Nucleus accumbens (tissue), 56 donors: ENCODE measurements at places on chromosomes 13 and 19.

DNA sequence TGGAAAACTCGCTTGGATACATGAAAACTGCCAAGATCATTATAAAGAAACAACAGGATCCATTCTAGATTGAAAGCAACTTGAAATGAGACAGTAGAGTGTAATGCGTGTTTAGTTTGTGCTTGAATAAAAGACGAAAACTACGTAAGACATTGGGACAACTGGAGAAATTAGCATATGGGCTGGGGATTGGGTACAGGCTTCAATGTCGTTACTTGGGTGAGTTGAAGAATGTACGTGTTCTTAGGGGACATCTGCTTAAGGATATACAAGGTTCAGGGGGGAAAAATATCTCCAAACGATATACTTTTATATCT, 471 bp upstream of the ERVK3-1 start:
- no peak for DNase-seq

GRCh38 chr13:46134961-46135522, 30.2 kb upstream of the CPB2 start:
- no peak for DNase-seq

- DNase-seq, result peak; percentile 16
These were observed 7.3 kb downstream of the MRPL4 start for GRCh38 chr19:10259162-10259905.

- DNase-seq, result no peak
These were observed 95.7 kb upstream of the AKAP11 start for GRCh38 chr13:42176294-42176693.

GRCh38 chr19:15506074-15506571, 2.2 kb upstream of the CYP4F22 start:
- DNase-seq, result no peak

DNA sequence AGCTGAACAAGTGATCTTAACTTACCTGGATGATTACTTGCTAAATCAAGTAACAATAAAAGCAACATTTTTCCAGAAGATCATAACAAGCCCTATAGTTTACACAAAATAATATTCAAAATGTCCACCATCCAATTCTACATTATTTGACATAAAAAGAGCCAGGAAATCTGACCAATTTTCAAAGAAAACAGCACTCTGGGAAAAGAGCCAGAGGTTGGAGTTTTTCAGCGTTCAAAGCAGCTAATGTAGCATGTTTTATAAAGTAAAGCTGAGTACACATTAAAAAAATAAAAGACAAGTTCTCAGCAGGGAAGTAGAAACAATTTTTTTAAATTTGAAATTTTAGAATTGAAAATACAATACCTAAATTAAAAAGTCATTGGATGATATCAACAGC, 62.6 kb downstream of the UFM1 start:
- DNase-seq, result no peak

- DNase-seq, result peak; percentile 11
These were observed 121.6 kb upstream of the FRY start for GRCh38 chr13:31909864-31910551.

GRCh38 chr19:35236638-35237400, 8.3 kb upstream of the FAM187B start:
- no peak for DNase-seq

- DNase-seq, result no peak
These were observed 14.8 kb downstream of the RB1 start for GRCh38 chr13:48318377-48318811.

- DNase-seq, result no peak
These were observed 290.9 kb downstream of the KCNRG start for GRCh38 chr13:50306156-50306555.

DNA sequence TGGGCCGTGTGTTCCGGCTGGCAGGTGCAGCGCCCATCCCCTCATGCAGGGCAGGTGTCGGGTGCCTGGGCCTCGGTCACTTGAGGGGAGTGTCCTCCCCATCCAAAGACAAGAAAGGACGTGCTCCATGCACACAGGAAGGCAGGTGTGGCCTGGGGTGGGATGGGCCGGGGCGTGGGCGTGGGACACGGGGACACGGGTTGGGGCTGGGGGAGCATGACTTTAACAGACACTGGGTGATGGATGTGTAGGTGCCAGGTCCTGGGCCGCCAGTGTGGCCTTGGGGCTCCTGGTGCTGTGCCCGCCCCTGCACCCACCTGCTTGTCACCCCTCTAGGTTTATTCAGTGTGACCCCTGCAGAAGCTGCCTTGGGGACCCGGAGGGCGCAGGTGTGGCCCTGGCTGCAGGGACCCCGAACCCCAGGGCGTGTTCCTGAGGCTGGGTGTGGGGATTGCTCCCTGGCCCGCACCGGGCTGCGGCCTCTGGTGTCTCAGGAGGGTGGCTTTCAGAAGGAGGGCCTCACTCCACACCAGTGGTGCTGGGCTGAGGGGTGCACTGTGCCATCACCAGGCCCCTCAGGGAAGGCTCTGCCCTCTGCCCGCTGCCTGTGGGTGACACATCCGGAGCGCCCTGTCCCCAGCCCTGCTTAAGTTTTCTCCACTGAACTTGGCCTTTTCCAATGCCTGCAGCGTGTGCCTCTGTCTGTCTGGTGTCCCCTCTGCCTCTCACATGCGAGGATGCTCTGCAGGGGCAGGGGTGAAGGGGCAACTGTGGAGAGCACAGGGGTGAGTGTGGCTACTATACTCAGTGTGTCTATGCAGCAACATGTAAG, 5.2 kb downstream of the TMEM255B start:
- no peak for DNase-seq

DNA sequence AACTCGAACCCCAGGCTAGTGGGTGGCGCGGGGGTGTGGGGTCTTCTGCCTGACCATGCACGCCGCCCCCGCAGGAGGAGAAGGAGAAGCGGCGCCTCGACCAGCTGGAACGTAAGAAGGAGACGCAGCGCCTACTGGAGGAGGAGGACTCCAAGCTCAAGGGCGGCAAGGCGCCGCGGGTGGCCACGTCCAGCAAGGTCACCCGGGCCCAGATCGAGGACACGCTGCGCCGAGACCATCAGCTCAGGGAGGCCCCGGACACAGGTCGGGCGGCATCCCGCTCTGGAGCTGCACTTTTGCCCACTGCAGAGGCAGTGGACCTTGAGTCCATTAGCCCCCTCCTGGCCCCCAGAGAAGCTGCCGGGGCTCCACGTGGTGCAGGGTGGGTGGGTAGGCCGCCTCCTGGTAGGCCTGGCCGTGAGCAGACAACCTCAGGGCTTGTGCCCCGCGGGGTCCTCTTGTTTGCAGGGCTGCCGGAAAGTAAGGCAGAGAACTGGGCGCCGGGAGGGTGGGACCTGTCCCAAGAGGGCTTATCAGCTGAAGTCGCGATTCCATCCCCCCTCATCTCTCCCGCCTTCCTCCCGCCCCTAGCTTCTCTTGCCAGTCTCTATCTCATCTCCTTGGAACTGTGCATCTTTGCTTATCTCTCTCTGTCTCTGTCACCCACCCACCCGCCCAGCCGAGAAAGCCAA, 9.9 kb downstream of the CCDC124 start:
- no peak for DNase-seq

GRCh38 chr13:104586051-104586746, 1520.0 kb upstream of the SLC10A2 start:
- DNase-seq, result no peak

- no peak for DNase-seq
These were observed 80.1 kb downstream of the CYSLTR2 start for GRCh38 chr13:48733739-48734335.

- no peak for DNase-seq
These were observed 22.5 kb downstream of the GATAD2A start for GRCh38 chr19:19427944-19428343.

- DNase-seq, result no peak
These were observed 350.1 kb upstream of the NBEA start for GRCh38 chr13:34591900-34592529.

GRCh38 chr13:34208336-34208735, 390.4 kb downstream of the RFC3 start:
- DNase-seq, result no peak

- peak; percentile 40 for DNase-seq
These were observed 1.0 kb downstream of the PRMT1 start for GRCh38 chr19:49677901-49678674.

DNA sequence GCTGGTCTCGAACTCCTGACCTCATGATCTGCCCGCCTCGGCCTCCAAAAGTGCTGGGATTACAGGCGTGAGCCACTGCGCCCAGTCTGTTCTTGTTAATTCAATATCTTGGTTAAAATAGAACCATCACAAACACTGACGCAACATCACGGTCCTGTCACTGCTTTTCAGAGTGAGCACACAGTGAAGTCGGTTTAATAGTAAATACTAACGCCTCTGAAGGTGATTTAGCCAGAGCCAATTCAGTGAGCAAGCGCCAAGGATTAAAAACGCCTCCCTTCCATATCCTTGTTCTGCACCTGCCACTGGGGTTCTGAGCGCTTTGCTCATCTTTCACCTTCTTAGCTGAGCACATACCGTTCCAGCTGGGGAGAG, 30.3 kb downstream of the LAMP1 start:
- DNase-seq, result no peak

- no peak for DNase-seq
These were observed 3.5 kb downstream of the SIGLEC9 start for GRCh38 chr19:51128227-51128626.

DNA sequence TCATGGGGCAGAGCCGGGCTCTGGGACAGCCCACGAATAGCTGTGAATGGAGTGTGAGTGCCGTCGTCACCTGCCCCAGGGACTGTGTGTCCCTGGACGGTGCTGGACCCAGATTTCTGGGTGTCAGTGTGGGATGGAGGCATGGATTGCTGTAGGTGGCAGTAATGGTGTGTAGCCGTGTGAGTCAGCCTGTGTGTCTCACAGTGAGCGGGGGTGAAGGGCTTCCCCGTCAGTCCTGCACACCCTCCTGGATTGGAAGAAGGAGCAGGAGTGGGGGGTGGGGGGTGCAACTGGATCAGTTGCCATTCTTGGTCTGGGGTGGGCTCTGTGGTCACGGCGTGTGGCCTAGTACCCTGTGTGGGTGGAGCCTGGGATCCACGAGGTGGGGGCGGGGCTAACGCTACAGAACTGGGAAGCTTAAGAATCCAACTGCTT, 6.5 kb upstream of the LTBP4 start:
- DNase-seq, result no peak

DNA sequence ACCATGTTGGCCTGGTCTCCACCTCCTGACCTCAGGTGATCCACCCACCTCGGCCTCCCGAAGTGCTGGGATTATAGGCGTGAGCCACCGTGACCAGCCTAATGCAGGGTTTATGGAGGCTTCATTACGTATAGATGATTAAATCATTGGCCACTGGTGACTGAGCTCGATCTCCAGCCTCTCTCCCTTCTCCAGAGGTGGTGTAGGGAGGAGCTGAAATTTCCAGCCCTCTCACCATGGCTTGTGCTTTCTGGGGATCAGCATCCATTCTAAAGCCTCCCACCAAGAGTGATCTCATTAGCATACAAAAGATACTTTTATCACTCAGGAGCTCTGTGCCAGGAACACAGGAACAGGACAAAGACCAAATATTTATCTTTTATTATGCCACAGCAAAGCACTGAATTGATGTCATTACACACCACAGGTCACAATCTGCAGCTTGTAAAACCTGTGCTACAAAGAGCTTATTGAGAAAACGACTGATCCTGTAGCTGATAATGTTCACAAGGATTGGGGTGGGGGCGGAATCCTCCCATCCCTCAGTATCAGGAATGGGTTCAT, 32.4 kb downstream of the RHPN2 start:
- no peak for DNase-seq

DNA sequence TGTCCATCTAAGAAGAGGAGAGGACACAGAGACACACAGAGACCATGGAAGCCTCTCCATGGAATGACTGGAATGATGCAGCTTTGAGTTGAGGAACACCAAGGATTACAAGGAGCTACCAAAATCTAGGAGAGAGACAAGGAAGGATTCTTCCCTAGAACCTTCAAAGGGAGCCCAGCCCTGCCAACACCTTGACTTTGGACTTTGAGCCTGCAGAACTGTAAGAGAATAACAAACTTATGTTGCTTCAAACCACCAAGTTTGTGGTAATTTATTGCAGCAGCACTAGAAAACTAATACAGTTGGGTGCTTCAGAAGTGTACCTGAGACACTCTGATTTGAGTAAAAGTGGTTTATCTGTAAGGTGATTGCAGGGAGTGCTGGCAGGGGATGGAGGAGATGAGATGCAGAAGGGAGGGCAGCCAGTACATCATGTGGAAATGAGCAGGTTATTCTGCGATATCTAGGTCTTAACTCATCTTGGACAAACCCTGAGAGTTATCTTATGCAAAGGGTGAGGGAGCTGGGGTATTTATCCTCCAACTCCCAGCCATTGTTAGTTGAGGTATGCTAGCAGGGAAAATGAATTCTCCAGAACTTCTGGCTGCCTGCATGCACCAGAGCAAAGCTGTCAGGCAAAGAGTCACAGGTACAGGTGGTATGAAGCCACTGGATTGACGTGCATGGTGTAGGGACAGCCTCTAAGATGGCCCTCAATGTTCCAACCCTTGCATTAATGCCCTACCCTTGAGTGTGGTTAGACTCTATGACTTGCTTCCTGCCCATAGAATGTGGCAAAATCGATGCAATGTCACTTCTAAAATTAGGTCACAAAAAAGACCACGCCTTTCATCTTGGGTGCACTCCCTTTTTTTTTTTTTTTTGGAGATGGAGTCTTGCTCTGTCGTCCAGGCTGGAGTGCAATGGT, 31.3 kb upstream of the ADGRL1 start:
- DNase-seq, result no peak

- DNase-seq, result no peak
These were observed 53.7 kb downstream of the RAB20 start for GRCh38 chr13:110507678-110508381.

DNA sequence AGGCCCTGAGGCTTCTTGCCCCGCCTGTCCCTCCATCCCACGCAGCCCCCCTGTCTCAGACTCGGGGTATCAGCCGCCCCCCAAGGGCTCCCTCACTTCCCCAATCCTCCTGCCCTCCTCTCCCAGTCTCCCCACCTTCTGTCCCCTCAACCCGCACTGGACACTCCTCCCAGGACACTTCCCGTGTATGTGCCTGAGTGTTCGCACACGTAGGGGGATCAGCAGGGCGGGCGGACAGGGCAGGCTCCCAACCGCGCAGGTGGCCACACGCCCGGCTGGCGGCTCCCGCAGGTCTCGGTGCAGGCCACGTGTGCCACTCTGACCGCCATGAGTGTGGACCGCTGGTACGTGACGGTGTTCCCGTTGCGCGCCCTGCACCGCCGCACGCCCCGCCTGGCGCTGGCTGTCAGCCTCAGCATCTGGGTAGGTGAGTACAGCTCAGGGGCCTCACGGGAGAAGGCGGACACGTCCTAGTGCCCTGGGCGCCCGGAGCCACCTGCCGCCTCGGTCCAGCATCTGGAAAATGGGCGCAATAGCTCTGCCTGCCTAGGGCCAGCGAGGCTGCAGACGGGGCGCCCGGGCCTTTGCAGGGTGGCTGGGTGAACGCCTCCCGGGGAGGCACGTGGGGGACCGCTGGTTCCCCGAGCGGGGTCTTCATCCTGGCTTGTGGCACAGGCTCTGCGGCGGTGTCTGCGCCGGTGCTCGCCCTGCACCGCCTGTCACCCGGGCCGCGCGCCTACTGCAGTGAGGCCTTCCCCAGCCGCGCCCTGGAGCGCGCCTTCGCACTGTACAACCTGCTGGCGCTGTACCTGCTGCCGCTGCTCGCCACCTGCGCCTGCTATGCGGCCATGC, 2.3 kb downstream of the KISS1R start:
- no peak for DNase-seq

GRCh38 chr13:112467236-112467635, 91.1 kb downstream of the SPACA7 start:
- DNase-seq, result no peak

- no peak for DNase-seq
These were observed 18.4 kb downstream of the AMER2 start for GRCh38 chr13:25153736-25154135.
